PC-9 (cell line): ENCODE measurements at places on chromosomes 6 and 20. TPM values are rescaled to one million over a fixed set of nuclear protein-coding genes. Genes with fewer than 3 reads are reported as not detected.

WFDC2 gene
- total RNA-seq, result 159 and 185 TPM in 2 replicates

ADTRP gene
- total RNA-seq, result 4.1 and 7.9 TPM in 2 replicates

PGC gene
- not detected in 2 replicates for total RNA-seq

MCM3 gene
- 90.9 and 111 TPM in 2 replicates for total RNA-seq

RFX6 gene
- total RNA-seq, result not detected in 2 replicates
